Lung (tissue), 17 donors: ENCODE measurements at places on chromosomes 4 and X. TPM values are rescaled to one million over a fixed set of nuclear protein-coding genes. Genes with fewer than 3 reads are reported as not detected.
A peak's percentile ranks its signal among the peaks of the same experiment; 100 is the strongest.

- no peak overlapping the region for H3K4me3 ChIP-seq
- no peak for DNase-seq
- H3K4me1 ChIP-seq: no peaks in the 10 kb centered on the region
- no peaks in the 10 kb centered on the region for H3K27me3 ChIP-seq
- H3K27ac ChIP-seq: no peak overlapping the region
These were observed 13.0 kb upstream of the BLTP1 start for GRCh38 chr4:122139139-122139538.

The SLC10A4 gene
- 0.21 TPM for total RNA-seq

The LINC00632 gene
- 105 TPM for total RNA-seq

DNA sequence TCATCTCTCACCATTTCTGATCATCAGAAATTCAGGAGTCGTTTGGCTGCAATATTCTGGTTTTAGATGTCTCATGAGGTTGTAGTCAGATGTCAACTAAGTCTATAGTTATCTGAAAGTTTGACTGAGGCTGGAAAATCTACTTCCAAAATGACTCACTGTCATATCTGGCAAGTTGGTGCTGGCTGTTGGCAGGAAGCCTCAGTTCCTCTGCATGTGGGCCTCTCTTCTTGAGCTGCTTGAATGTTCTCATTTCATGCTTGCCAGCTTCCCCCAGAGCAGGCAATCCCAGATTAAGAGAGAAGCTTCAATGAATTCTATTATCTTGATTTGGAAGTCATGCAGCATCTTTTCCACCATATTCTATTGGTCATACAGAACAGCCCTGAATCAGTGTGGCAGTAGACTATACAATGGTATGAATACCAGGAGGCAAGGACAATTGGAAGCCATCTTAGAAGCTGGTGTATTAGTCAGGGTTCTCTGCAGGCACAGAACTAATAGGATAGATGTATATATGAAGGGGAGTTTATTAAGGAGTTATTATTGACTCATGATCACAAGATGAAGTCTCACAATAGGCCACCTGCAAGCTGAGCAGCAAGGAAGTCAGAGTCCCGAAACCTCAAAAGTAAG is 46.8 kb upstream of the ELF2 start:
- DNase-seq: peak; percentile 27
- H3K4me1 ChIP-seq: no peaks in the 10 kb centered on the region
- no peak overlapping the region for H3K4me3 ChIP-seq

The PLAC8 gene
- 70.5 TPM for total RNA-seq

The PCYT1B gene
- 3.8 TPM for total RNA-seq

The RASL11B gene
- 5.7 TPM for total RNA-seq
